SW 1271 (cell line): ENCODE measurements at places on chromosomes 7 and 10.

GRCh38 chr10:35565602-35566081 is 39.5 kb upstream of the GJD4 start:
- no peak for DNase-seq

- no peak for DNase-seq
Measured at GRCh38 chr7:115997221-115997620, 33.3 kb downstream of the TFEC start.

DNA sequence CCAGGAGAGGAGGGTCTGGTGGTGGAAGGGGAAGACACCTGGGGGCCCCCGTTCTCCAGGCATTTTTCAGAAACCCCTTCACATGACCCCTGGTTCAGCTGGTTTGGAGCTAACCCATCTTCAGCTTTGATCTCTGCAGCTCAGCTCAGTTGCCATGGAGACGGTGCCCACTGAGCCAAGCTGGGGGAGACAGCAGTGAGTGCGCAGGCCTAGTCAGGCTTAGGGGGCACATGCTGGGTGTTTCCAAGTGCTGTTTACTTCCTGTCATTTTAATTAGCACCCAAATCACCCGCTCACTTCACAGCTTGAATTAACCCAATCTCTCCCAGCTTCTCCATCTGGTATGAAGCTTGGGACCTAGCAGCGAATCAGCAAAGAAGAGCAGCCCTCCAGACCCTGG is 9.0 kb downstream of the SPOCK2 start:
- no peak for DNase-seq

DNA sequence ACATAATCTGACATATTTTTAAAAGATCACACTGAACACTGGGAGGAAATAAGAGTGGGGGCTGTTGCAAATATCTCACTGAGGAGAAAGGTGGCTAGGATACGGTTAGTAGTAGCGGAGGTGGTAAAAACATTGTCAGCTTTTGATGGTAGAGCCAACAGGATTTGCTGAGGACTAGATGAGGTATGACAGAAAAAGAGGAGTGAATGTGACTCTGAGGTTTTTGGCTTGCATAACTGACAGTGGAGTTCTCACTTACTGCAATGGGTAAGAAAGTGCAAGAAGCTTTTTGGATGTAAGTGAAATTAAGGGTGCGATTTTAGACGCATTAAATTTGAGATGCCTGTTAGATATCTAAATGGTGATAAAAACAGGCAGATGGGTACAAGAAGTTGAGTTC is 102.0 kb upstream of the MBL2 start:
- no peak for DNase-seq

- no peak for DNase-seq
Measured at GRCh38 chr10:21047096-21047495, 150.0 kb upstream of the NEBL start.

- DNase-seq: no peak
Measured at GRCh38 chr7:2488272-2488645, 12.1 kb upstream of the GRIFIN start.
